IMR-90 (cell line): ENCODE measurements at places on chromosomes 3 and 15.

DNA sequence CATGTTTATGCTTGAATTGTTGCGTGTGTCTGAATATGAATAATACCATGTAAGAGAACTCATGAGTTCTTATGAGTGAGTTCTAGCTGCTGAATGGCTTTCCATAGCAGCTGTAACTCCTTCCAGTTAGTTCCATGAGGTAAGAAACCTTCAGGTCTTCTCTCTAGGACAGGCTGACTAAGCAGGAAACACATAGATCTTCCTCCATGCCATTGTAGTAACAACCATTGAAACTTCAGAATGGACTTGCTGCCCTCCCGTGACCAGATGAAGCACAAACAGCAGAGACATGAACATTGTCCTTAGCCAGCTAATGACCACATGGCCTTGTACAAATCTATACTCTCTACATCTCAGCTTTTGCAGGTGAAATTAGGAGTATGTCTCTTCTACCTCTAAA is 200.0 kb downstream of the ZNF385D start:
- DNase-seq, result no peak

GRCh38 chr15:40929660-40930429 is 705 bp downstream of the DLL4 start:
- peak; percentile 64 for DNase-seq

DNA sequence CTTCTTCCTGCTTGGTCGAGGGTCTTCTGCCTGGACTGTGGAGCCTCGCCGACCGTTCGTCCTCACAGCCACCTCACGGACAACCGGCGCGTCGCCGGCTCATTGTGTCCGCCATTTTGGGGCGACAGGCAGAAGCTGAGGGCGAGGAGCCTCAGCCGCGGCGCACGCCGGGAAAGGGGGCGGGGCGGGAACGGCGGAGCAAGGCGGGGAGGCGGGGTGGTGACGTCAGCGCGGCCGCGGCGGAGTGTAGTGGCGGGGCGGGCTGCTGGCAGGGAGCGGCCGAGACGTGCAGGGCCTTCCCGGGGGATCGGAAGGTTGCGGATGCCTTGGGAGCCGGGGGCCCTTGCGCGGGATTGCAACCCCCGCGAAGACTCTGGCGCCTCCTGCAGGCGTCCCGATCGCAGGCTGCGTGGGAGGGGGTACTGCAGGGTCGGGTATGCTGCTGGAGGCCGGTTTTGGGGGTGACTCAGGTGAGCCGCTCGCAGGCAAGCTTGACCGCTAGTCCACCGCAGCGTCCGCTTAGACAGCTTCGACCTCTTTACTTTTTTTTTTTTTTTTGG is at the start of gene WDR82:
WDR82 (minus strand) TSS at position 140 of the 560 bp plus-strand sequence. CDS start 288 bp downstream, outside the sequence.
- peak; percentile 89 for DNase-seq

- no peak for DNase-seq
Measured at GRCh38 chr15:96470681-96471310, 140.3 kb downstream of the NR2F2 start.

DNA sequence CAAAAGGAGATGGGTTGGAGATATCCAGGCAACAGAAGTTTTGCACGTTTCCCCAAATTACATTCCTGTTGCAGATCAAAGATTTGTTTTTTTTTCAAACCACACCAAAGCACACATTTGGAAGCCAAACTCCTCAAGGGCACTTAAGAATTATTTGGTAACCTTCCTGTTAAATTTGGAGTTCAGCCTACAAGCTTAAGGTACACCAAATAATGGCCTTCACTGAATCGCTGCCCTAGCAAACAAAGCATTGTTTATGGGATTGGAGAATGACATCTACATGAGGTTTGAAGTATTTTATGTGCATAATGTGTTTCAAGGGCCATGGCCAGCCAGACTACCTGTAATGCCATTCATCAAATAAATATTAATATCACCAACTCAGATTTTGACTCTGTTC is 357.9 kb downstream of the RORA start:
- DNase-seq, result no peak

- no peak for DNase-seq
Measured at GRCh38 chr3:128455786-128456748, 10.6 kb downstream of the DNAJB8 start.

- no peak for DNase-seq
Measured at GRCh38 chr3:55269636-55270035, 217.5 kb downstream of the WNT5A start.

GRCh38 chr3:131735116-131735515 is 232.3 kb upstream of the MRPL3 start:
- no peak for DNase-seq

GRCh38 chr3:196055683-196056270 is 26.1 kb downstream of the TFRC start:
- no peak for DNase-seq

DNA sequence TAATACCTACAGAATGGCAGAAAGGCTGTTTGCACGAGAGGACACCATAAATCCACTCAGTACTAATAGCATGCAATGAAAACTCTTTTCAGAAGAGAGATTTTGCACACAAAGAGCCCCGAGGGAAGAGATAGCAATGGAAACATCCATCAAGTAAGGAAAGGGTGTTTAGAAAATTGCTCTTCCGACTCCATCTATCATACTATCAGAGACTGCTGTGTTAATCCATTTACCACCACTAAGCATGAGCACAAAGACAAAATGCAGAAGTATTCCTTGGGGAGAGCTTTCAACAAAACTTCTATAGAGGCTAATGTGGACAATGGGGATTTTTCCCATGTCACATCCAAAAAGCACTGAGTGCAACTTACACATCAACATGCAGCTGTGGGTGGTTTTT is 72.1 kb upstream of the PLAAT1 start:
- DNase-seq, result no peak

- DNase-seq, result peak; percentile 15
Measured at GRCh38 chr3:72487946-72488737, 360.1 kb downstream of the SHQ1 start.

GRCh38 chr3:51044982-51045381 is 340.1 kb upstream of the MANF start:
- no peak for DNase-seq

DNA sequence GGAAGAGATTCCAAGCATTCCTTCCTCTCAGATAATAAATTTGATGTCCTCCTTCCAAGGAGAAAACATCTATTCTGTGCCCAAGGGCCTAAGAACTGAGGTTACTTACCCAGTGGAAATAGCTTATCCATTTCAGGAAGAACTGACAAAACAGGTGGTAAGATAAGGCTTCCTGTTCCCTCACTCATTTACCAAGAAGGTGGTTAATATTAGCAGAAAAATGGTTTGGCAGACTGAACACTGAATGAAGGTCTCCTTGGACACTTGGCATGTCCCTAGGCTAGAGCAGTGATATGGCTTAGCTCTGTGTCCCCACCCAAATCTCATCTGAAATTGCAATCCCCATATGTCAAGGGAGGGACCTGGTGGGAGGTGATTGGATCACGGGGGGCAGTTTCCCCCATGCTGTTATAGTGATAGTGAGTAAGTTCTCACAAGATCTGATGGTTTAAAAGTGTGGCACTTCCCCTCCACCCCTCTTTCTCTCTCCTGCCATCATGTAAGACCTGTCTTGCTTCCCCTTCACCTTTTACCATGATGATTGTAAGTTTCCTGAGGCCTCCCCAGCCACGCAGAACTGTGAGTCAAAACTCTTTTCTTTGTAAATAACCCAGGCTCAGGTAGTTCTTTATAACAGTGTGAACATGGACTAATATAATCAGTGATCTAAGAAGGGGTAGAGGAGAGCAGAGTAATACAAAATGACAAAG is 127.4 kb downstream of the ST8SIA2 start:
- DNase-seq, result no peak

GRCh38 chr3:39000008-39000450 is 51.7 kb downstream of the SCN11A start:
- peak; percentile 79 for DNase-seq

DNA sequence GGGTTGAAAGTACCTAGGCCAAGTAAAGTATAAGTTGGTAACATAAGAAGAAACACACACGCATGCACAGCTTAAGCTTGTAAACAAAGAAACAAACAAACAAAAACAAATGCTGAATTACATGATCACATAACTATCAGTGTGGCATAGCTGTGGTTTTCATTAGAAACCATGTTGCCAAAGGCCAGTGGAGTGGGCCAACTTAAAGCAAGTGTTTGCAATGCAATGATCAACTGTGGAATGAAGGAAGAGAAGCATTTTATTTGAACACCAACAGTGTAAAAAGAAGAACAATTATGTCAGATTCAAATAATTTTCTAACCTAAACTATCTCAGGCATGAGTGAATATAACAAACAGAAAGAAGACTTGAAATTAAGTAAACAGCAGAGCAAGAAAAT is 199.4 kb upstream of the STRIT1 start:
- DNase-seq, result no peak

GRCh38 chr3:157067114-157067513 is 92.8 kb downstream of the CCNL1 start:
- no peak for DNase-seq

- no peak for DNase-seq
Measured at GRCh38 chr15:94266789-94267188, 35.4 kb downstream of the MCTP2 start.

GRCh38 chr3:18791182-18791581 is 357.1 kb upstream of the KCNH8 start:
- no peak for DNase-seq

- no peak for DNase-seq
Measured at GRCh38 chr15:61101543-61101942, 127.6 kb downstream of the RORA start.

DNA sequence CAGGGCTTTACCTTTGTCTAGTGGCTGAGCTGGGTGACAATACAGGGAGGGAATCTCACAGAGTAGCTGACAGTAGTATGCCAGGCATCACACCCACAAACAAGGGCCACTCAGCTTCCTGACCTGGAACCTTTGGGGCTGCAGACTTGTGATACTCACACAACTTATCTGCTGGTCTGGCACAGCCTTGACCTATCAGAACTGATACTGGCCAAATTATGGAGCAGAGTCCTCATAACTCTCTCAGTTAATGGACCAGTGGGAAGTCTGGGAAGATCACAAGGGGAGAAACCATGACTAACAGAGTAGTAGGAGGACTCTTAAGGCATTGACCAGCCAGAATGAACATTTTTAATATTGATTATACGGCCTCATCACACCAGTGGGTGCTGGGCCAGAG is 19.4 kb downstream of the MRPL46 start:
- DNase-seq, result no peak

- no peak for DNase-seq
Measured at GRCh38 chr3:14231145-14231990, 52.8 kb downstream of the LSM3 start.

DNA sequence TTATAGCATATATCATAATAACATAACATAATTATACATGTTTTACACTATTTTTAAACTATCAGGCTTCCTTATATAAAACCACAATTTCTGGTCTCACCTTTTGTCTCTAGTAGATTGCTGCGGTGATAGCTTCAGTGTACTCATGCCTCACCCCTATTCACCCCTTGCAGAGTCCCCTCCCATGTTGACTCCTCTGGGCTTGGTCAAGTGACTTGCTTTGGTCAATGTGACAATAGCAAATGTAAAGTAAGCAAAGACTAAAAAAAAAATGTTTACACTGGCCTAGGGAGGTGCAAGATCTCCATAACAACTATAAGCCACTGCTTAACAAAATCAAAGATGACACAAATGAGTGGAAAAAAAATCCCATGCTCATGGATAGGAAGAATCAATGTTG is 537.5 kb downstream of the ROBO1 start:
- DNase-seq, result no peak

DNA sequence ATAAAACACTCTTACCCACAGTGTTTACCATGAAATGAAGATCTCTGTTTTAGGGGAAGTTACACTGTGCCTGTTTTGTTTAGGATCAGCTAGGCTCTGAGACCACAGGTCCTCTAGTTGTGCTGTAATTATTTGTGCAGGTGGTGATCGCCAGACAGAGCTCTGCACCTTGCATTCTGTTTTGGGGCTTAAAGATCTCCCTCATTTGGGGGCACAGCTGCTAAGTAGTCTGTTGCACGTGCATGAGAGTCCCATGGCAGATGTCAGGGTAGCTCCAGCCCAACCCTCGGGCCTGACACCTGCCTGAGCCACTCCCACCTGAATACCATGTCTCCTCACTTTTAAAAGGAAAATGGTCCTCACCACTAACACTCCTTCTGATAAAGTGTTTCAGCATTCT is 12.4 kb downstream of the C3orf20 start:
- no peak for DNase-seq

DNA sequence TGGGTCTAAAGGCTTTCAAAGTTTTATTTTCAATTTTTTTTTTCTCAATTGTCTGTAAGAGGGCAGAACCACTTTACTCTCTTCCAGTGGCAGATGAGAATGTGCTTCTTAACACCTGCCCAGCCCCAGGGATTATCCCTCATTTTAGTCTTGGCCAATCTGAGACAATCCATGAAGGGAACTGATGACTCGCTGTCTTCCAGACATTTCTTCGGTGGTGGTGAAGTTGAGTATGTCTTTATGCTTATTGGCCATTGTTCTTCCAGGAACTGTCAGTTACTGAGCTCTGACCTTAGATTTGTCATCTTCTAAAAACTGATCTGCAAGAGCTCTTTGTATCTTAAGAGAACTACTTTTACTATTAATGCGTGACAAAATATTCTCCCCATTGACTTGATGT is 139.5 kb downstream of the TJP1 start:
- peak; percentile 32 for DNase-seq

- DNase-seq, result peak; percentile 8
Measured at GRCh38 chr3:10419637-10420232, 85.7 kb downstream of the ATP2B2 start.

DNA sequence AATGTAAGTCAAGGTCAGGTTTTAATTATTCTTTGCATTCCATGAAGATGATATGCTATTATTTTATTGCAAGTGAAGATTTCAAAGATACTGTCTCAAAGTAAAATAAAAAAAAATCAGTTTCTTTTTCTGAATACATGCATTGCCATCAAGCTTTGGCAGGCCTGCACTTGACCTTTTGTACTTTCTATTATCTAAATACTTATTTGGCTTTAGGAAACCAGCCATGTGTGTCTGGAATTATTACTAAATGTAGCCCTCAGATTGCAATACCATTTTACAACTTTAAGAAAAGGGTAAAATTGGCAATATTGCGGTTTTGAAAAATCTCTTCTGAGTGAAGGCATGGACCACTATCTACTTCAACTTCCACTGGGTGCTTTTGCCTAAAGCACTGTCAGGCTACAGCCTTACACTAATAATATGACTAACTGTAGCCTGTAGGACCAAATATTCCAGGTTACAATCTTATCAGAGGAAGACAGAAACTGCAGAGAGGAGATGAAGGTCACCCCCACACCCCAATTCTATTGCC is 349.4 kb upstream of the DCBLD2 start:
- DNase-seq, result no peak

GRCh38 chr3:188264226-188265207 is 110.6 kb downstream of the LPP start:
- DNase-seq, result peak; percentile 73

DNA sequence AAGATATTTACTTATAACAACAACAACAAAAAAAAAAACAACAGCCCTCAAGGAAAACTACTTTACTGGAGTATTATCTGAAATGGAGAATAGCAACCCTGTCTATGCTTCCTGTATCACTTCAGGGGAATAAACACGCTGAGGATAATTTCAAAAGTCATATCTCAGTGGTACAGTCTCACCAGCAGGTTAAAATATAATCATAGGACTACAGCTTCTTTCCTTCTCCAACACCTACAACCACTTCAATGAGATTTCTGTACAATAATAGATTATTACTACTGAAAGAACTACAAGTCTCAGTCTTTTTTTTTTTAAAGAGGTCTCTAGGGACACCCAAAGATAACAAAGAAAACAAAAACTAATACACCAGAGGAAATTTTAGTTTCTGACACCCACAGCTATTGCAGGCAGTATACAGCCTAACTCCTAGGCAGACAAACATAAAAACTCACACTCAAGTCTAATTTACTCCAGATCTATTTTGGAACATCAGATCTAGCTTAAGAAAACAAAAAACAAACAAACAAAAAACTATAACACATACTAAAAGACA is 268.2 kb downstream of the BCHE start:
- DNase-seq, result no peak
